ENCODE measurements at places on chromosomes 3 and 15.

- DNase-seq: peak; percentile 67
These were observed 2.2 kb downstream of the IGF1R start for GRCh38 chr15:98650417-98651035.

GRCh38 chr3:31760654-31761053 is 220.4 kb downstream of the OSBPL10 start:
- DNase-seq: no peak

GRCh38 chr3:161443921-161444693 is 52.5 kb upstream of the OTOL1 start:
- no peak for DNase-seq

GRCh38 chr15:79015416-79015815 is 70.6 kb upstream of the CTSH start:
- DNase-seq: no peak

DNA sequence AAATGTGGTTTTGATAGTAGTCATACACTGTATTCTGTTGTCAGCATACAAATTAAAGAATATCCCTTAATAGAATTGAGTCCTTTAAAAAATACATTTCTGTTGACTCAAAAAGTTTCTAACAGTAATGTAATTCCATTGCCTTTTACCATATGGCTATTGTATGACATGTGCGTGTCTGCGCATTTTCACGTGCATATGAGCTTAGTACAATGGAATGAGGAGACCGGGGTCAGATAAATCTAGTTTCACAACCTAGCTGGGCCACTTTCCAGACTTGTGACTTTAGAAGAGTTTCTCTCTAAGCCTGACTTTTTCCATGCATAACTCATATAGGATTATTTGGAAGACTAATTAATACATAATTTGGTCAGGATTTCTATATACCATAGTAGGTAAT is 38.7 kb downstream of the ZBTB38 start:
- DNase-seq: no peak

DNA sequence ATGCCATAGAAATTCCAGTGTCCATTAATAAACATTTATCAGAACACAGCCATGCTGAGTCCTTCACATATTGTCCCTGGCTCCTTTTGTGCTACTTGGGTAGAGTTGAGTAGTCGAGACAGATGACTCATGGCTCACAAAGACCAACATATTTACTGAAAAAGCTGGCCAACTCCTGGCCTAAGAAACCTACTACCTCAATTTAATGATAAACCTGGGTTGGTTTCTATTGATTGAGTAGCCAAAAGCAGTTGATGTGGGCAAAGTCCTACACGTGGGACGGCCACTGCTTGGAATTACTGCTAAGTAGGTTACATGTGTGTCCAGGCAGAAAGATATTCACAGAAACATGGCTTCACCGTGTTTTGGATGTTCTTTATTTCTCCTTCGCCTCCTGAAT is 402.2 kb downstream of the NR2F2 start:
- no peak for DNase-seq

- no peak for DNase-seq
These were observed 643.4 kb upstream of the ARPP21 start for GRCh38 chr3:34995796-34996430.

DNA sequence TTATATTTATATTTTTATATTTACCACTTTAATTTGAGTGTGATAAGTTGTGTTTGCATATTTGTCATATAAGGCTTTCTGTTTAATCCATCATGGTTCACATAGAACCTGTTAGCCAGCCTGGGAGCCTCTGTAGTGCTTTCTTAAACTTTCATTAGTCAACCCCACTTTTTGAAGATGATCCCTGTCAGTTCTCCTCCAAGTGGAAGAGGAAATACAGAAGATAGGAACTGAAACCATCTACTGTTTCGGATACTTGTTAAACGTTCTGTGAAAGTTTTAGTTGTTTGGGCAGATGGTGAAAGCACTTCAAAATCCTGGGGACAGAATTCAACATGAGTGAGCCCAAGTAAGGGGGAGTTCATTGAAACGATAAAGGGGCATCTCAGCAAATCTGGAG is 4.6 kb upstream of the SAMMSON start:
- DNase-seq: no peak

DNA sequence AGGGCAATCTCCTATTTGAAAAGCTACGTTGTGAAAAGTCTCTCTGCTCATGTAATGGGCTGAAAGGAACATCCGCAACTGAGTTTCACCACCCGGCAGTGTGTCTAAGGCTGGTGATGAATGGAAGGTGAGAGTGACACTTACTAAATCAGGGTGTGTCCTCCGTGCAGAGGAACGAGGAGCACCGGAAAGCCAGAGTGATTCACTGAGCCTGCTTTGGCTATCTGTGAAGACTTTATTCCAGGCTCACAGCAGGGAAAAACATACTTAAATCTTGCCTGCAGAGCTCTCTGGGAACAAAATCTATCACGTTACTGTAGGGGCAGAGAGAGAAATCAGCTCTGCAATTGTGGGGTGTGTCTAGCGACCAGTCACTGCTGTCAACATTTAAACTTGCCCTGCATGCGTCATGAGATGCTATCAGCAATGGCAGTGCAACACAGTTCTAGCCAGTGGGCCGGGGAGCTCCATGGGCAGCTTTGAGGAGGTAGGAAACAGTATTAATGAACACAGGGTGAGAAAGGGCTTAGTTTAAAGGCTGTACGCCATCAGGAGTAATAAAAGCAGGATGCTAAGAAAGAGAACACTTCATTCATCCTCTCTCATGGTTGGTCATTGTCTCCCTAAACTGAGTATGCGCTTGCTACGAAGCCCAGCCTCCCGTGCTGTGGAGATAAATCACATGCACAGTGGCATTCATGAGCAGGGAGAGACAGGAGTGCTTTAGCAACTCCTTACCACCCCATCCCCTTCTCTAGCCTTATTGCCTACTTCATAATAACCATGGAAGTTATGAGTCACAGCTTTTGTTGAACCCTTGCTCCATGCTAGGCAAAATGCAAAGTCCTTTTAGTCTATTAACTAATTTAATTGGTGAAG is 542.7 kb upstream of the ADAMTS9 start:
- no peak for DNase-seq

- no peak for DNase-seq
These were observed 1.4 kb downstream of the PLCB2 start for GRCh38 chr15:40306371-40306770.

- DNase-seq: no peak
These were observed 139.3 kb upstream of the HES1 start for GRCh38 chr3:193996641-193997089.
